Neural progenitor cell (in vitro differentiated cells): ENCODE measurements at places on chromosomes 12 and 14.

GRCh38 chr14:24885410-24885913 is 164.5 kb downstream of the STXBP6 start:
- H3K27me3 ChIP-seq = no peaks in the 10 kb centered on the region
- H3K4me3 ChIP-seq = no peak overlapping the region
- no peaks in the 10 kb centered on the region for H3K36me3 ChIP-seq
- H3K4me1 ChIP-seq = no peaks in the 10 kb centered on the region
- H3K27ac ChIP-seq = no peak overlapping the region

- no peak overlapping the region for H3K4me3 ChIP-seq
- no peaks in the 10 kb centered on the region for H3K27me3 ChIP-seq
- H3K27ac ChIP-seq = no peak overlapping the region
- no peak for DNase-seq
- H3K4me1 ChIP-seq = no peaks in the 10 kb centered on the region
Measured at GRCh38 chr12:104998423-104999346, 12.6 kb downstream of the NOPCHAP1 start.

GRCh38 chr12:66354291-66354690 is 52.0 kb downstream of the HELB start:
- H3K27ac ChIP-seq = no peak overlapping the region
- no peak overlapping the region for H3K4me3 ChIP-seq
- no peak for DNase-seq

DNA sequence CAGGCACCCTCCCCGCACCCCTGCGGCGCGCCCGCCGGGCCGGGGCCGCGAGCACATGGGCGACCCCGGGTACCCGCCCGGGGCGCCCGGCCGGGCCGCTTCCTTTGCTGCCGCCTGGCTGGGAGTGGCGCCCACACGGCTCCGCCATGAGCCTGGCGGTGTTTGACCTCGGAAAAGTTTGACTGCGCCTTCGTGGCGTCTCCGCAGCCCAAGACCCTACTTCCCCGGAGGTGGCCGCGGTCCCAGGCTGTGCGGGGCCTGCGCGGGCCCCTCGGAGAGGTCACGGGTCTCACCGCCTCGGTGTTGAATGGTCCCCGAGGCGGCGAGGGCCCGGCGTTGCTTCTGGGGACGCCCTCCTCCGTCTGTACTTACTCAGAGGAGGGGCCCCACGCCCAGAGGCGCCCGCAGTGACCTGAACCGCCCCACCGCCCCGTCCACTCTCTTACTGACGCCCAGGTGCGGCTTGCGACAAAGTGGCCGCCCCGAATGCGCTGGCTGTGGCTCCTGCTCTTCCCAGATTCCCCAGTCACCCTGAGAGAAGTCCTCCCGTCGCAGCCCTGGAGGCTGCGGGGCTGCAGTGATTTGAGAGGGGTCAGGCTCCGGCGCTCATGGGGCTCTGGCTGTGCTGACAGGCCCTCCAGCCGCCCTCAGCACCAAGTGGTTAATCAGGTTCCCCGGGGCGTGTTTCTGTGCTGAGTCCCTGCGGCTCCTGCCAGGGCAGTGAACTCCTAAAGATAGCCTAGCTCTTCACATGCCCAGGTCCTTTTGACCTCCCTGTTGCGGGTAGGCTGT is 5.8 kb downstream of the KMT5A start:
- H3K4me3 ChIP-seq = peak overlapping the region; percentile 79
- no peak overlapping the region for H3K27ac ChIP-seq
- peak; percentile 66 for DNase-seq
- peaks cover 15% of the 10 kb centered on the region for H3K4me1 ChIP-seq
- peaks cover 48% of the 10 kb centered on the region for H3K27me3 ChIP-seq
- no peaks in the 10 kb centered on the region for H3K36me3 ChIP-seq

GRCh38 chr14:24135584-24135833 is 485 bp upstream of the PSME1 start:
- H3K27me3 ChIP-seq = peaks cover 9% of the 10 kb centered on the region
- no peak overlapping the region for H3K27ac ChIP-seq
- DNase-seq = no peak

GRCh38 chr14:68650404-68650994 is 142.4 kb downstream of the ZFP36L1 start:
- no peaks in the 10 kb centered on the region for H3K36me3 ChIP-seq
- H3K4me1 ChIP-seq = peaks cover 2% of the 10 kb centered on the region
- DNase-seq = no peak
- H3K4me3 ChIP-seq = no peak overlapping the region

GRCh38 chr12:5913387-5913786 is 31.7 kb downstream of the ANO2 start:
- no peak for DNase-seq
- H3K4me1 ChIP-seq = no peaks in the 10 kb centered on the region
- H3K4me3 ChIP-seq = no peak overlapping the region
- no peaks in the 10 kb centered on the region for H3K36me3 ChIP-seq
- no peak overlapping the region for H3K27ac ChIP-seq
- no peaks in the 10 kb centered on the region for H3K27me3 ChIP-seq

DNA sequence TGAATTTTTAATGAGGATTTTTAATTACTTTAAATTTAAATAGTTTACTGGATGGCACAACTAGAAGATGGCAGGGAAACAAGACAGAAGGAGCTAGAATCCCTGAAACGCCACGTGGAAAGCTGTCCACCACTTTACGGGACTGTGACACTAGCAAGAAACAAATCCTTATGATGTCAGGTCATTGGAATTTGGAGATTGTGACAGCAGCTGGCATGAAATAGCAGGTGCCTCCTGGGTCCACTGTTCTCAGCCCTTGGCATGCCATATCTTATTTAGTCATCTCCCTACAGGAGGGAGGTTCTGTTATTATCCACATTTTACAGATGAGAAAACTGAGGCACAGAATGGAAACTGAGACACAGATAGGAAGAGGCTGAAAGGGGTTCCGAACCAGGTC is 113.8 kb downstream of the BCL11B start:
- no peaks in the 10 kb centered on the region for H3K27me3 ChIP-seq
- H3K27ac ChIP-seq = no peak overlapping the region
- no peak overlapping the region for H3K4me3 ChIP-seq
- H3K36me3 ChIP-seq = no peaks in the 10 kb centered on the region

GRCh38 chr12:7361265-7361664 is 57.4 kb downstream of the ACSM4 start:
- H3K27me3 ChIP-seq = no peaks in the 10 kb centered on the region
- DNase-seq = no peak
- H3K27ac ChIP-seq = no peak overlapping the region
- H3K4me1 ChIP-seq = no peaks in the 10 kb centered on the region

- no peaks in the 10 kb centered on the region for H3K36me3 ChIP-seq
- no peak overlapping the region for H3K27ac ChIP-seq
- no peak overlapping the region for H3K4me3 ChIP-seq
- H3K27me3 ChIP-seq = no peaks in the 10 kb centered on the region
- no peaks in the 10 kb centered on the region for H3K4me1 ChIP-seq
Measured at GRCh38 chr12:108459149-108459548, 55.9 kb upstream of the FICD start.

DNA sequence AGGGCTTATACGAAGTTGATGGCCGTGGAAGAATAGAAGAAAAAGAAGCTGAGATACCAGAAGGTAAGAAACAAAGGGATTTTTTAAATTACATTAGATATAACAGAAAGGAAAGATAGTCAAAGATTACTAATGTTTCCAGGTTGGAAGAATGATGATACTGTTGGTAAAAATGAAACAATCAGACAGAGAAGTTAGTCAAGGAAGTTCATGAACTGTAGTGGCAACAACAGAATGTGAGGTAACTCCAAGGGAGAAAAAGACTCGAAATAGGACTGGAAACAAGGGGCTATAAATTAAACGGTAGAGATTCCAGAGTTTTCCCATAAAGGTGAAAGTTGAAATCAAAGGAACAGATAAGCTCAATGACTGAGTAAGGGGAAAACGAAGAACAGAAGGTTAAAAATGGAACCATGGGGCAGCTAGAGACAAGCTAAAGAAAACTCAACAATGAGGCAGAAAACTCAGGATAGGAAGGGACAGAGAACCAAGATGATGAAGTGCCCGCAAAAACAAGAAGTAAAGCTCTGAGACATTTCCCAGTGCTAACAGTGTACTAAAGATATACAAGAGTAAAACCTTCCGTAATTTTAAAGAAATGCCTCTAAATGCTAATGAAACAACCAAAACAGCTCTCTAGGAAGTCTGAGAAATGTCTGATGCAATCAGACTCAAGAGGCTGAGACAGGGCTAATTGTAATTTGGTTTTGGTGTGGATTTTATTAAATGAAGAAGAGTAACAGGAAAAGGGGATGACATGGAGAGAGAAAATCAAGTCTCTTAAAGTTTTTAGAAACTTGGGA is 70.0 kb downstream of the PPP2R5E start:
- DNase-seq = no peak
- peaks cover 9% of the 10 kb centered on the region for H3K4me1 ChIP-seq
- H3K27ac ChIP-seq = no peak overlapping the region

GRCh38 chr12:6469092-6469491 is 1.4 kb downstream of the VAMP1 start:
- peak overlapping the region; percentile 80 for H3K4me3 ChIP-seq
- no peak for DNase-seq
- no peaks in the 10 kb centered on the region for H3K36me3 ChIP-seq

DNA sequence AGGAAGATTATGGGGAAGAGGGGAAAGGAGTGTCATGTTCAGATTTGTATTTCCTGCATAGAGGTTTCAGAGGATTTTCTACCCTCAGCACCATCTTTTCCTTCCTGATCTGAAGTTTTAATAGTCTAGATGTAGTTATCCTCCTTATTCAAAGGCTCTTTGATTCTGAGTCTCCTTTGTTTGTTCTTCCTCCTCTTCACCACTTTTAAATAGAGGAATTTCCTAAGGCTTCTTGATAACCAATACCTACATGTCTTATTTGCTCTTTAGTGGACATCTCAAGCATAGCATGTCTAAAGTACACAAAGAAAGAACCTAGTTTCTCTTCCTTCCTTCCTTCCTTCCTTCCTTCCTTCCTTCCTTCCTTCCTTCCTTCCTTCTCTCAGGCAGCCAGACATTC is 8.3 kb downstream of the MGAT4C start:
- H3K36me3 ChIP-seq = no peaks in the 10 kb centered on the region
- H3K27ac ChIP-seq = no peak overlapping the region
- no peak overlapping the region for H3K4me3 ChIP-seq
- H3K27me3 ChIP-seq = no peaks in the 10 kb centered on the region

GRCh38 chr12:77225373-77225772 is 160.0 kb upstream of the E2F7 start:
- no peaks in the 10 kb centered on the region for H3K4me1 ChIP-seq
- H3K27ac ChIP-seq = no peak overlapping the region
- H3K36me3 ChIP-seq = no peaks in the 10 kb centered on the region
- H3K4me3 ChIP-seq = no peak overlapping the region
- H3K27me3 ChIP-seq = no peaks in the 10 kb centered on the region

- DNase-seq = no peak
- no peaks in the 10 kb centered on the region for H3K27me3 ChIP-seq
- H3K4me3 ChIP-seq = no peak overlapping the region
Measured at GRCh38 chr14:68328509-68328908, 464.4 kb downstream of the ZFP36L1 start.

DNA sequence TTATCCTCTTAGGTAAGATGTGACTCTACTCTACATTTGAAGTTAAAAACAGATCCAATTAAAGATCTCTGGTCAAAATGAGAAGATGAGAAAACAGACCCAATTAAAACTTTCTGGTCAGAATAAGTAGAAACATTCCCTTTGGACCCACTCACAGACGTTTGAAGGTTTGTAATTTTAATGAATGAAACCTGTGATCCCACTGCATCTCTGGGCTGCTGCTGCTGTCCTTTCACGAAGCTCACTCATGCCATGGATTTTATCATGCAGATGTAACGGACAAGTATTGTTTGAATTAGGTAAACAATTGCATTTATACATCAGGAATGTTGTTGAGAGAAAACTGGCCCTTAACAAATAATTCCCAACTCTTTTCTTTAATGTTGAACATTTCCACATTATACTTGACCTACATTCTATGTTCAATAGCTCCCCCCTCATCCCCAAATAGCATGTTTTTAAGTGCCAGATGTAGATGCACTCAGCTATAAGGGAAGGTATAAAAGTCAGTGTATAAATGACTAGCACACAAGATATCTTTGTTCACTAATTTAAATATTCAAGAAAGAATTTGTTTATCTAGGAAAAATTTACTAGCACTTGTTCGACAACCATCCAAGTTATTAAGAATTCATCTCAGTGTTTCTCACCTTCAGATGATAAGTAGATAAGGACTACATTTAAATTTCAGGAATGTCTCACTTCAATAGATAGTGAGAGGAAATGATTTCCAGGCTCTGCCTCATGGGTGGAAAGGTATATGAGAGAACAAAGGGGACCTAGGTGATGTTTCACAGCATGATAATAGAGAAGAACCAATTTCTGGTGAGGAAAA is 202.3 kb upstream of the LMNTD1 start:
- no peaks in the 10 kb centered on the region for H3K4me1 ChIP-seq
- H3K27me3 ChIP-seq = no peaks in the 10 kb centered on the region
- H3K36me3 ChIP-seq = no peaks in the 10 kb centered on the region
- no peak overlapping the region for H3K27ac ChIP-seq

DNA sequence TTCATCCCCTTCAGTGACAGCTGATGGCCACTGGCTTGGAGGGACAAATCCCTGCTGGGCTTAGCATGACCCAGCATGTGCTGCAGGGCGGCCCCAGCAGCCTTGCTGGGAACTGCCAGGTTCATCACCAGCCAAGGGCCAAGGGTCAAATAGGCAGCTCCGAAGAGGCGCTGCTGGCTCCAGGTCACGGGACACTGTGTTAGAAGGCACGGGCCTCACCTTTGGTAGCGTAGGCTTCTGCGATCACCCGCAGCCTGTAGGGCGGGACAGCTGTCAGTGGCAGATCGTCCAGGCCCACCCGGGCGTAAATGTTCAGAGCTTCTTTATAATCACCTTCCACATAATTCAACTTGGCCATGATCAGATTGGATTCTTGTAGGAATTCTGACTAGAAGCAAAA is 35.7 kb downstream of the TTC7B start:
- no peaks in the 10 kb centered on the region for H3K4me1 ChIP-seq
- H3K4me3 ChIP-seq = no peak overlapping the region
- no peaks in the 10 kb centered on the region for H3K27me3 ChIP-seq
- H3K36me3 ChIP-seq = no peaks in the 10 kb centered on the region

- H3K4me1 ChIP-seq = no peaks in the 10 kb centered on the region
- no peak overlapping the region for H3K27ac ChIP-seq
- DNase-seq = no peak
- H3K36me3 ChIP-seq = no peaks in the 10 kb centered on the region
- no peak overlapping the region for H3K4me3 ChIP-seq
Measured at GRCh38 chr12:85998074-85998473, 124.0 kb downstream of the NTS start.

DNA sequence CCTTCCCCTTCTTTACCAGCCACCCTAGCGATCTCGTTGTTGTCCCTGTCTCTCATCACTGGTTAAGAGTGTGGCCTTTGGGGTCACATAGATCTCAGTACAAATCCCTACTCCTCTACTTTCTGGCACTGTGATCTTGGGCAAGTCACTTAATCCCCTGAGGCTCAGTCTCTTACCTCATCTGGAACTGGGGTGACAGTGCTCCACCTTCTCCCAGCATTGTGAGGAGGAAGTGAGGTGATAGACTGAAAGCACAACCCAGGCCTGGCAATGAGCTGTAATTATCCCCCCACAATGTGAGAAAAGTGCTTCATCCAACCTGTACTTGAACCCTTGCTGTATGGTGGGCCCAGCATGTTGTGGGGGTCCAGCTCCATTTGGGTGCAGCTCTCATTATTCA is 48.0 kb downstream of the IRAK3 start:
- H3K27me3 ChIP-seq = peaks cover 17% of the 10 kb centered on the region
- DNase-seq = no peak
- H3K27ac ChIP-seq = no peak overlapping the region
- H3K4me3 ChIP-seq = no peak overlapping the region
